Caki2 (cell line): ENCODE measurements at places on chromosomes 5 and 9. TPM values are rescaled to one million over a fixed set of nuclear protein-coding genes. Genes with fewer than 3 reads are reported as not detected.

ANKRA2 gene
- 7.8 and 11.4 TPM in 2 replicates for total RNA-seq

LRRTM2 gene
- not detected in 2 replicates for total RNA-seq

CDO1 gene
- not detected in 2 replicates for total RNA-seq

FOXE1 gene
- total RNA-seq: not detected in 2 replicates

PCDHA10 gene
- total RNA-seq: 0.03 and 0.06 TPM in 2 replicates

PAX5 gene
- total RNA-seq: not detected in 2 replicates

SLC36A2 gene
- total RNA-seq: not detected in 2 replicates

S1PR3 gene
- total RNA-seq: 8.8 and 15.2 TPM in 2 replicates

RXFP3 gene
- not detected in 2 replicates for total RNA-seq

ANKRD34B gene
- 3.3 and 3.4 TPM in 2 replicates for total RNA-seq
